ENCODE measurements at places on chromosomes 7 and 10.

GRCh38 chr10:86799188-86799845, 42.9 kb downstream of the BMPR1A start:
- no peak for DNase-seq

GRCh38 chr7:100393233-100393905, 20.1 kb downstream of the PILRA start:
- DNase-seq, result no peak

- no peak for DNase-seq
These were observed 362.8 kb downstream of the HGF start for GRCh38 chr7:81407094-81407493.

DNA sequence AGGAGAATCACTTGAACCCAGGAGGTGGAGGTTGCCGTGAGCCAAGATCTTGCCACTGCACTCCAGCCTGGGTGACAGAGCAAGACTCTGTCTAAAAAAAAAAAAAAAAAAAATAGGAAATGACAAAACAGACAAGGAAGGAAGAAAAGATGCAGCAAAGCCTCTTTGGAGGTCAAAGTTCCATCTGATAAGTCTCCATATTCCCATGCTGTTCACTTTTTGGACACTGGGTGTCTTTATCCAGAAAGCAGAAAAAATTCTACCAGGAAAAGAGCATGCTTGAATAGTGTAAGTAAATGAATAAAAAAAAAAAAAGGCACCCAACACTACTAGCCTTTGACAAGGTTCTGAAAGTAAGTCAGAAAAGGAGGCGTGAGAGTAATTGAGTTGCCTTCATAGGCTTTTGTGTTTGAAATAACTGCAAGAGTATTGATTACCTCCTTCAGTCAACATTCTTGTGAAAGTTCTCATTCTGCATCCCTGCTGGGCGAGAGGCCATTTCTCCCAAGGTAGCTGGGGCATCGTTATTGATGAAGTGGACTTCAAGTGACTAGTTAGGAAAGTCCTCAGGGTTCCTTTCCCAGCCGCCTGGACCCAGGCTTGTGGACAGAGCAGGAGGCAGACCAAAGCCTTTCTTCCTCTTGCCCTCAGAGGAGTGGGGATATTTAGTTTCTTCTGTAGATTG, 133.3 kb upstream of the KIF5B start:
- no peak for DNase-seq

- DNase-seq, result no peak
These were observed 16.2 kb downstream of the KIFBP start for GRCh38 chr10:69004821-69005220.

Data from stimulated activated CD8-positive, alpha-beta memory T cell treated with anti-CD3 and anti-CD28 coated beads, Interleukin-7, amount 100 ng/mL, for 24 hours (primary cell).